ENCODE measurements at places on chromosomes 5 and 9.
A peak's percentile ranks its signal among the peaks of the same experiment; 100 is the strongest.

DNA sequence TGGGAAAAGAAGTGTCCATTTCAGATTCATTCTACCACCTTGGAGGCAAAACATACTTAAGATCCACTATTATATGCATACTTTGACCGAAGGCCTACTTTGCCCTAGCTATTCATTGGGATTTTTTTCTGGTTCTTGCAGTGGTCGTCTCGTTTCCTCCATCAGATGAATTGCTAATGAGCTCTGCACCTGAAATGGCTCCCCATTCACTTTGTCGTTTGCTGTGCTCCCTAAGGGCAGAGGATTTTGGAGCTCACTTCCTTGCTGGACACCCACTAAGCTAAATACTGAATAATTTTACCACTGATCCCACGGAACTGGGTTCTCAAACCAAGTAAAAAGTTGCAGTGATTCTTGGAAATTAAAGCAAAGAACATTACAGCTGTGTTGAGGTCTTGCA lies 1.9 kb downstream of the KDM3B start:
- H3K4me3 ChIP-seq = peak overlapping the region; percentile 86
- no peaks in the 10 kb centered on the region for H3K27me3 ChIP-seq
- no peak for DNase-seq
- peaks cover 12% of the 10 kb centered on the region for H3K4me1 ChIP-seq

GRCh38 chr5:154197801-154198491 lies 7.4 kb downstream of the GALNT10 start:
- DNase-seq = peak; percentile 71
- H3K4me1 ChIP-seq = peaks cover 20% of the 10 kb centered on the region
- H3K27ac ChIP-seq = peak overlapping the region; percentile 67
- no peak overlapping the region for H3K4me3 ChIP-seq

- peak; percentile 80 for DNase-seq
- peak overlapping the region; percentile 75 for H3K27ac ChIP-seq
- peaks cover 13% of the 10 kb centered on the region for H3K4me1 ChIP-seq
- H3K27me3 ChIP-seq = no peaks in the 10 kb centered on the region
- H3K4me3 ChIP-seq = no peak overlapping the region
Measured at GRCh38 chr9:128892221-128892921, 10.4 kb downstream of the LRRC8A start.

DNA sequence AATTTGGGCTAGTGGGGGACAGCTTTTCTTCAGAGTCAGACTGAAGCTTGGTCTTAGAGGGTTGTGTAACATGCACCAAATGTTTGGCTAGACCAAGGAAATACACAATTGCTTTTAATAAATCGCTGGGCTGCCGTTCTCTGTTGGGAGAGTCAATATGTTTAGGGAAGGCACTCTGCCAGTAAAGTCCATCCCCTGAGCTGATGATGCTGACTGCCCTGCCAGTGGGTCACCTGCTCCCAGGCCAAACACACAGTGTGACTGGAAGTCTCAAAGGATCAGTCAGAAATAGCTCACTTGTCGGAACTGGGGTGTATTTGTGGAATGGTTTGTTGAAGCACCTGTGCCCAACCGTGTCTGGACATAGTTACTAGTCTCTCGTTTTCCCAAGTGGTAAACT lies 17.9 kb upstream of the ZNF474 start:
- H3K4me1 ChIP-seq = no peaks in the 10 kb centered on the region
- H3K27ac ChIP-seq = no peak overlapping the region
- H3K27me3 ChIP-seq = no peaks in the 10 kb centered on the region
- H3K4me3 ChIP-seq = no peak overlapping the region
- no peaks in the 10 kb centered on the region for H3K36me3 ChIP-seq

GRCh38 chr9:21709464-21710058 lies 92.9 kb upstream of the MTAP start:
- H3K4me3 ChIP-seq = no peak overlapping the region
- no peak overlapping the region for H3K27ac ChIP-seq
- peak; percentile 18 for DNase-seq

DNA sequence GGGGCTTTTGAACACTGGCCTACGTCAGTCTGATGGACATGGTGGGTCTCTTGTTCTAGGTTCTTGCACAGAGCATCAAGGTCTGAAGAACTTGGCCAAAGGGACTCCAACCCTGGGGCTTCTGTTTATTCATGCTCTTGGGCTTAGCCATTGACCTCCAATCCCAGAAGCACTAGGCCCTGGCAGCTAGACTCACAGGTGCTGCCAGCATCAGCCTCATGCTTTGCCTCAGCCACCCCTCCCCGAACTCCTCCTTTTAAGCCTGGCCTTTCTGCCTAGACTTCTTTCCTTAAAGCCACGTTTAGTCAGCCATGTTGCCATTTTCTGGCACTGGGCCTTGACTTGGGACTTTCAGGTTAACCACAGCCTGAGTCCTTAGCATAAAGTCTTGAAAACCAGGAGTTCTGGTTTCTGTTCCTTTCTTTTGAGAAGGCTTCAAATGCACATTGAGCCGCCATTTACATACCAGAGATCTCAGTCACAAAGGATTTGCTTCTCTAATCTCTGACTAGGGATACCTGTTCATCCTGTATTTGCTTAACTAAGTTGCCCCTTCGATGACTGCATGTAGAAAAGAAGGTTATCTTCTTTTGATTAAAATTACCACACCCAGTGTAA lies 54.7 kb downstream of the ANGPTL2 start:
- H3K36me3 ChIP-seq = no peaks in the 10 kb centered on the region
- H3K27ac ChIP-seq = no peak overlapping the region

DNA sequence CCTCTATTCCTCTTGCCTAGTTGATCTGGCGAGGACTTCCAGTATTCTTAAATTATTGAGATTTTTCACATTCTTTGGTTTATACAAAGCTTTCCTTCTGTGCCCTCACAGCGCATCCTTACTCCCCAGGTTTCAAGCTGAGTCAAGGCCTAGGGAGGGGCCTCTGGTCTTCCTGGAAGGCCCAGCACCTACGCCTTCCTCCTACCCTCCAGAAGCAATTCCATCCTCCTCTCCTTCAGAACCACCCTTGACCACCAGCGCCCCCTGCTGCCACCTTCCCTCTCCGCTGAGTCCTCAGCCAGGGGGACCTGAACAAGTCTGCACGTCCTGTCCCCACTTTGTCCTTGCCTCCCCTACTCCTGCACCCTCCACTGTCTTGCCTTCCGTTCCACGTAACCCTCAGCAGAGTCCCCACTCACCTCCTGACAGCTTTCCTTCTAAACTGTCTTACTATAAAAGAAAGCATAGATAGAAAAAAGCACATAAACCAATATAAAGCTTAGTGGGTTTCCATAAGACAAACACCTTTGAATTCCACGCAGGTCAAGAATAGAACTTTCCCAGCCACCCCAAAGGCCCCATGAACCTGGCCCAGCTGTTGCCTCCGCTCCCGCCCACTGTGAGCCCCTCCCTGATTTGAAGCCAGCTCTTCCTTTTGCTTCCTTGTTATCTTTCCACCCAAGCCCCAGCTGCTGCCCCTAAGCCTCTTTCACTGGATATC lies 63.0 kb upstream of the CTSL start:
- H3K4me3 ChIP-seq = no peak overlapping the region
- no peaks in the 10 kb centered on the region for H3K36me3 ChIP-seq
- H3K27me3 ChIP-seq = no peaks in the 10 kb centered on the region

- no peak overlapping the region for H3K4me3 ChIP-seq
- H3K36me3 ChIP-seq = no peaks in the 10 kb centered on the region
- H3K4me1 ChIP-seq = no peaks in the 10 kb centered on the region
- no peak for DNase-seq
- H3K27ac ChIP-seq = no peak overlapping the region
- no peaks in the 10 kb centered on the region for H3K27me3 ChIP-seq
Measured at GRCh38 chr5:143446535-143447226, 43.2 kb upstream of the NR3C1 start.

DNA sequence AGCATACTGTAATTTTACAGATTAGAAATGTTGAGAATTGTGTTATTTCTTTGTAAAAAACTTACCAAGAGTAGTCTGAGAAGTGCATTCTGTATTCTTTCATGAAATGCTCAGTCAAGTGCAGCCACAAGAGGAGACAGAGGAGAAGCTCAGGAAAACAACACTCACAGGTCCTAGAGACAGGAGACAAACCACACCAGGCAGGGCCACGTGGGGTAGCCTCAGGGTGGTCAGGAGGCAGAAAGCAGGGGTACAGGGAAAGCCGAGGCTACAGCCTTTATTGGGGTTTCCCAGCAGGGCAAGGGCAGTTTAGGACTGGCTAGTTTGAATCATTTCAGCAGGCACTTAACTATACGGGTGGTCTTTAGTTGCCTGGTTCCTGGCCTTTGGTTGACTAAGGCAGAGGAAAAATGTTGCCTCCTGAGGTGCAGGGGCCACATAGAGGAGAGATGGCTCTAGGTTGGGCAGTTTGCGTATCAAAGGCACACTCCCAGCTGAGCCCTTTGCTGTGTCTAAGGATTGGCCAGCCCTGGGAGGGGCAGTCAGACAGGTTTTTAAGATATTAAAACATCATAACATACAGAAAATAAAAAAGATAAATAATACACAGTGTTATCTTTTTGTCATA lies 230.9 kb upstream of the ANKRD55 start:
- no peak overlapping the region for H3K4me3 ChIP-seq
- no peaks in the 10 kb centered on the region for H3K36me3 ChIP-seq
- no peaks in the 10 kb centered on the region for H3K27me3 ChIP-seq
- peaks cover 24% of the 10 kb centered on the region for H3K4me1 ChIP-seq

DNA sequence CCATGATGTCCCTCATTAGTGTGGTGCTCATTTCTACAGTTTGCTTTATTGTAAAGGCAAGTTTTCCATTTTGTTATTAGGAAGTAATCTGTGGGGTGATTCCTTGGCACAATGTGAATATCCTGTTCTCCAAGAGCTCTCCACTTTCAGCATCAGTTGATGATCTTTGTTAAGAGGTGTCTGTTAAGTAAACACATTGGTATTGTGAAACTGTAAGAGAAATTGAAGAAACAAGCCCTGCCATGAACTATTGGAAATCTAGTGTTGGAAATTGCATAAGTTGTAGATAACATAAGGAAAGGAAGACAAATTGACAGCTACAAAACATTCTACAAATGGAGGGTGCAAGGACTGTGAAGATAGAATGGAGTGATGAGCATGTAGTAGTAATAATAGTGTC lies 17.2 kb downstream of the RNF14 start:
- H3K27ac ChIP-seq = no peak overlapping the region
- no peak for DNase-seq
- H3K4me3 ChIP-seq = no peak overlapping the region
- no peaks in the 10 kb centered on the region for H3K27me3 ChIP-seq
- H3K4me1 ChIP-seq = no peaks in the 10 kb centered on the region
- peaks cover 7% of the 10 kb centered on the region for H3K36me3 ChIP-seq

DNA sequence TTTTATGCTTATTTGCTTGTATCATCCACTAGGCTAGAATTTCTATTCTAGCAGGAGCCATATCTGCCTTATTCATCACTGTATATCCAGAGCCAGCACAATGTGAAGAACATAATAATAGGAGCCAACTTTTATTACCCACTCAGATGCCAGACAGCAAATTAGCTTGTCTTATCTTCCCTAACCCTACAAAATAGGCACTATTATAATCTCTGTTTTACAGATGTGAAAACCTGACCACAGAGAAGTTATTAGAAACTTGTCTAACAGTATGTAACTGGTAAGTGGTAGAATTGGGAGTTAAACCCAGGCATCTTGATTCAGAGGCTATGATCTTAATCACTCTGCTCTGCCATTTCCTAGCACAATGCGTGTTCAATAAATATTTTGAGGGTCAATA lies 579.5 kb downstream of the CAAP1 start:
- H3K36me3 ChIP-seq = no peaks in the 10 kb centered on the region
- H3K27ac ChIP-seq = no peak overlapping the region
- H3K4me3 ChIP-seq = no peak overlapping the region
- DNase-seq = no peak
- no peaks in the 10 kb centered on the region for H3K27me3 ChIP-seq

GRCh38 chr5:126402621-126403555 lies 20.3 kb upstream of the GRAMD2B start:
- H3K4me1 ChIP-seq = no peaks in the 10 kb centered on the region
- DNase-seq = no peak
- H3K36me3 ChIP-seq = no peaks in the 10 kb centered on the region
- no peak overlapping the region for H3K4me3 ChIP-seq
- H3K27me3 ChIP-seq = no peaks in the 10 kb centered on the region

- H3K36me3 ChIP-seq = no peaks in the 10 kb centered on the region
- H3K4me3 ChIP-seq = no peak overlapping the region
- H3K27ac ChIP-seq = no peak overlapping the region
- H3K27me3 ChIP-seq = no peaks in the 10 kb centered on the region
- no peaks in the 10 kb centered on the region for H3K4me1 ChIP-seq
Measured at GRCh38 chr9:107136296-107136695, 146.8 kb upstream of the RAD23B start.

- no peak overlapping the region for H3K27ac ChIP-seq
- no peaks in the 10 kb centered on the region for H3K27me3 ChIP-seq
- H3K36me3 ChIP-seq = no peaks in the 10 kb centered on the region
- no peaks in the 10 kb centered on the region for H3K4me1 ChIP-seq
- no peak for DNase-seq
Measured at GRCh38 chr9:76772686-76773445, 8.6 kb downstream of the PCA3 start.

DNA sequence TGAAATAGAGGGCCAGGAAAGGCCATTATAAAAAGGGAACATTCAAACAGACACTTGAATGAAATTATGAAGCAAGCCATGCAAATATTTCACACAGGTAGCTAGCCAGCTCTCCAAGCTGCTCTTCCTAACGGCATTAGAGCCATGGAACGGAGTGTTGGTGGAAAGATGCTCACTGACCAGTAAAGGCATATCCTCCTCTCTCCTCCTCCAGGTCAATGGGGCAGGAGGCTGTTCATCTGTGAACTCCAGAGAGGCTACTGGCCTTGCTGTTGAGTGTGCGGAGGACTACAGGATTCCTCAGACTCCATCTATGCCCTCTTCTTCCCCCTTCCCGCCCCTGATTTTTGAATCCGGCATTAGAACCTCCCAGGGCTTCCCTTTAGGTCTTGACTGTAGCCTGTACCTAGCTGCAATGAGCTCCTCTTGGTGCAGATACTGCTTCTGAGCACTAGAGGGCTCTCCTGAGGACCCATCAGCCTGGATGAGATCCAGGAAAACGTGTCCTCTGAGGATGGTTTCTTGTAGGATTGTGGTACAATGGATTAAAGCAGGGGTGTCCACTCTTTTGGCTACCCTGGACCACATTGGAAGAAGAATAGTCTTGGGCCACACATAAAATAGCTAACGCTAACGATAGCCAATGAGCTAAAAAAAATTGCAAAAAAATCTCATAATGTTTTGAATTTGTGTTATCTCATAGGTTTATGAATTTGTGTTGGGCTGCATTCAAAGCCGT lies 162.2 kb downstream of the SREK1 start:
- no peaks in the 10 kb centered on the region for H3K36me3 ChIP-seq
- no peak overlapping the region for H3K4me3 ChIP-seq
- H3K27me3 ChIP-seq = no peaks in the 10 kb centered on the region

DNA sequence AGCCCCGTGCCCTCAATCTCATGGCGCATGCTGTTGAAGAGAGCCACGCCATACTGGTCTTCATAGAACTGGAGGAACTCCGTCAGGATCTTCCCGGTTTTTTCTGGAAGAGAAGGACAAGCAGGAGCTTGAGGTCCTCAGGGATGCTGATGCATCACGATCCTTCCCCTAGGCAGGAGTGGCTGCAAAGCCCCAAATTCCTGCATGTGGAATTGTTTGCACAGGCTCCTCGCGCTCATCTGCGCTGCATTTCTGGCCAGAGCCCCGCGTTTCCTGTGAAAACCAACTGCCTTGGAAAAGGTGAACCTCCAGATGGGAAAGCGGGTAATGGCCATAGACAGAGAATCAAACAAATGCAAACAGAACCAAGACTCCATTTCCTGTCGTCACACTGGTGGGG lies 80.4 kb downstream of the LRSAM1 start:
- peaks cover 86% of the 10 kb centered on the region for H3K36me3 ChIP-seq
- no peak for DNase-seq
- H3K27me3 ChIP-seq = no peaks in the 10 kb centered on the region
- no peak overlapping the region for H3K27ac ChIP-seq
- H3K4me1 ChIP-seq = peaks cover 7% of the 10 kb centered on the region

All from left lung (tissue), 14 donors.